ENCODE measurements at places on chromosomes 1 and 21.

- DNase-seq = no peak
Observed at GRCh38 chr1:234206651-234207284, 166.5 kb upstream of the COA6 start.

DNA sequence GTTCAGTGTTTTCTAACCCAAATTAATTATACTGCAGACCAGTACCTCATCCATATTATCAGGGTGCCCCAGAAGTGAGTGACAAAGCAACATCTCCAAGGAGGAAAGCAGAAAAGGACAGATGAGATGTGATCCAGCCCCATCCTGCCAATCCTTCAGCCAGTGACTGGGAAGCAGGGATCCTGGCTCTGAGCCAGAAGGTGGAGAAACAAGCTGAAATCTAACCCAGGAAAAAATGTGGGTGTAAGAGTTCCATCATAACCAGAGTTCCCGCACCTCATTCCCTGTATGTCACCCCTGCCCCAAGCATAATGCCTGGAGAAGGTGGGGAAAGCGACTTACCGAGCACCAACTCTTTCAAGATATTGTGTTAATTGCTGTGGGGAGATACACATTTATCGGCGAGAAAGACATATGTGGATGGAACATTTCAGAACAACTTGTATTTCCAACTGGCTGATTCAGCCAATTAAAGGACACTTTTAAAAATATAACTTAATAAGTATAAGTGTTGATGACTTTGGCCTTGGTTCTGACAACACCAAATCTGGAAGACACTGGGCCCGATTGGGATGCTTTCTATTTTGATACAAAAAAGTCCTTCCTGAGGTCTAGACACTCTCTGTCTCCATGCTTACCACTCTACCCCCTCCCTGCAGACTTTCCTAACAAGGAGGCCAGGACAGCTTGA is 14.9 kb downstream of the PLEKHA6 start:
- no peak for DNase-seq

DNA sequence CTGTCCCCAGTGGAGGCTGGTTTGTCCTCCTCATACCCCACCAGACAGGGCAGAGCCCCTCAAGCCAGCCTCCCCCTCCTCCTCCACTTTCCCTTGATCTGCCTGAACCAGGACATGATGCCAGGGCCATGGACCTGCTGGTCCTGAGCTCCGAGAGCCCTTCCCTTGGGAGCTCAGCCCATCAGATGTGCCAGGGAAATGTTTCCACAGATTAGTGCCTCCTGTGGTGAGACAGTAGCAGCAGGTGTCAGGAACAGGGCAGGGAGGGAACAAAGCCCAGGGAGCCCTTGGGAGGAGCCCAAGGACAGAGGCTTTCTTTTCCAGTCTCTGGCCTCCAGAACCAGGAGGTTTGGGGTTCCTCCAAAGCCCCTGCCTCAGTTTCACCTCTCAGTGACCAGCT is 14.6 kb upstream of the SLC41A1 start:
- DNase-seq = peak; percentile 32

DNA sequence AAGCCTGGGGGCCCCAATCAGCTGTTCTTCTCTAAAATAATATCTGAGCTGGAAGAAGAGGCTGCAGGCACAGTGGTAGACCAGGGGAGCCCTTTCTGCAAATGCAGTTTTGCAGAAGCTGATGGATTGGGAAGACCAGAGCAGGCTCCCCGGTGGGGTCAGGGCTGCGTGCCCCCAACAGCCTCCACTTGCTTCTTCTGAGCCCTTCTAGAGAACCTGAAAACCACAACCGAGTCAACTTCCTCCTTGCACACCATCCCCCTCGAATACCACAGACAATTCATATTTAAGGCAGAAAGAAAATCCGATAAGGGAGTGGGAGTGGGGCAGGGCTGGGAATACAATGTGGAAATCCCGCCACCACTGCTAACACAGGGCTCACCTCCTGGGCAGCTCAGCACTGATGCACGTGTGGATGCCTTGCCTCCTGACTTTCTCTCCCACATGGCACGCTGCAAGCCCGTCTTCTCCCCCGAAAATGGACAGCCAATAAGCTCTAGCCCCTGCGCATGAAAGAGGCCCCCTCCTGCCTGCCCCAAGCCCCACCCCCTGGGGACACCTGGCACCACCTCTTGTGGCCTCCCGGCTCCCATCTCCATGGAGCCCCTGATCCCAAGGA is 25.4 kb upstream of the ALDH4A1 start:
- no peak for DNase-seq

DNA sequence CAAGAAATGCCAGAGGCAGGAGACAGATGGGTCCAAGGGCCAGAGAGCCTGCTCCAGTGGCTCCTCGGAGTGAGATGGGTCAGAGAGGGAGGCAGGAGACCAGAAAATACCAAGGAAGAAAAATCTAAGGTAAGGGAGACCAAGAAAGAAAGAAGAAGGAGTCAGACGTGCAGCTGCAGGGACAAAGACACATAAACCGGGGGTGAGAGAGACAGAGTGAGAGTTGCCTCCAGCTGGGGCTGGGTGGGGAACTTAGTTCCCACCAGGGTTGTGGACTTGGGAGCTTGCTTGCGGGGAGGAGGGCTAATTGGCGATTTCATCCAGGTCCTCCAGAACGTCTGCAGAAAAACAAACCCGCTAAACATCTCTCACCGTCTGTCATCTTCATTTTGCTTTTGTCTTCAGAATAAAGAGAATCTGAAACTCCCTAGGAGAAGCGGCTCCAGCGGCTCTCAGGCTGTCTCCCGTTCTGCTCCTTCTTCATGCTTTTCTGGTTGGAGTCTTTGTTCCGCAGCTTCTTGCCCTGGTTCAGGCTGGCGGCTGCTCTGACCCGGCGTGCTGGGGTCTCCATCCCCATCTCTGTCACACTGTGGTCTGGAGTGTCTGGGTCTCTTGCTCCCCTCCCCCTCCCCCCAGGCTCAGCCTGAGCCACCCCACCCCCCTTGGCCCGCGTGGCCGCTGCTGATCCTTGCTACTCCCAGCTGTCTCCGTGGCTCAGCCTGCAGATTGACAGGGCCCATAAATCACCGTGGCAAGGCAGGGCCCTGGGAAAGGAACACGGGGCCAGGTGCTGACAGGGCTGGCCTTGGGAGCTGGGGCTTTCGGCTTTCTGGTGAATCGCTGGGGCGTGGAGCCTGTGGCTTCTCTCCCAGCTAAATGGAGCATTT is 66.6 kb downstream of the UBIAD1 start:
- DNase-seq = peak; percentile 68

DNA sequence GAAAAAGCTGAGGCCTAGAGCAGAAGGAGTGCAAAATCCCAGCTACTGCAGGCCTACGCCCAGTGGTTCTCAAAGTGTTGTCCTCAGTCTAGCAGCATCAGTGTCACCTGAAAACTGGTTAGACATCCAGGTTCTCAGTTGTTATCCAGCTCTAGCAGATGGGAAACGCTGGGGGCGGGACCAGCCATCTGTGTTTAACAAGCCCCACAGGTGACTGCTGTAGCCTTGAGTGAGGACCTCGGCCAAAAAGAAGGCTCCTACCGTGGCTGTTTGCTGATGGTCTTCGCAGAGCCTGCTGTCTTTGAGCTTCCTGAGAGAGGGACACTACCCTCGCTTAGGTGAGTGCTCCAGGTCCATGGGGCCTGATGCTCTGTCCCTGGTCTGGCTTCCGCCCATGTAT is 69.7 kb downstream of the LRRN2 start:
- no peak for DNase-seq

DNA sequence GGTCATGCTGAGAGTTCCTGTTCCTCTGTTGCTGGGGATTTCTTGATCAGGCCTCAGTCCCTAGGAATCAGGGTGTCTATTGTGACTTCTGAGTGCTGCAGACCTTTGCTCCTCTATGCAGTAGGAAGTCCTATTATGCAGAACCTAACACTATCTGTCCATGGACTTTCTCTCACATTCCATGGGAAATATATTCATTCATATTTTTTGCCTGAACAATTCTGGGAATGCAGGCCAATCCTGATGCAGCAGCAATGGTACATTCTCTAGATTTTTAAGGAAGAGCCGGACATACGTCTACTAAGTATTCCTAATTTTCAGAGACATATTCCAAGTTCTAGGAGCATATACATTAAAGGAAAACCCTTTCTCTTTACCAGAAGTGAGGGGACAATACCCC is 61.1 kb upstream of the C1orf87 start:
- DNase-seq = no peak

GRCh38 chr1:110190282-110190929 is 19.7 kb upstream of the KCNC4 start:
- peak; percentile 26 for DNase-seq

DNA sequence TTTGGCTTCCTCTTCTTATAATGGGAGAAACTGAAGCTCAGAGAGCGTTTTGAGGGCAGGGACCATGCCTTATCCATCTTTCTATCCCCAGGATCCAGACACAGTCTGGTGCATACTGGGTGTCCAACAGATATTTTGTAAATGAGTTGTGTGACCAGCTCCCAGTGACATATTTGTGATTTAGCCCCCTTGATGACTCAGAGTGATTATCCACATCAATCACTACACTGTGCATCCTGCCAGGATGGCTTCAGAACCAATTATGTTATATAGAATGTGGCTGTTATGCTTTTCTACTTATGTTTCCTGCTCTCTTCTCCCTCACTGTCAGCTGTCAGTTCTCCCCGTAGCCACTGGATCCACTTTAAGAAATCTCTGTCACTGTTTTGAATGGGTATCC is 11.3 kb downstream of the OLFML3 start:
- no peak for DNase-seq

GRCh38 chr1:59690171-59690930 is 124.4 kb upstream of the HOOK1 start:
- DNase-seq = no peak

- DNase-seq = no peak
Observed at GRCh38 chr21:33286600-33287456, 20.7 kb downstream of the IL10RB start.

- no peak for DNase-seq
Observed at GRCh38 chr1:87814573-87814972, 485.9 kb downstream of the LMO4 start.

DNA sequence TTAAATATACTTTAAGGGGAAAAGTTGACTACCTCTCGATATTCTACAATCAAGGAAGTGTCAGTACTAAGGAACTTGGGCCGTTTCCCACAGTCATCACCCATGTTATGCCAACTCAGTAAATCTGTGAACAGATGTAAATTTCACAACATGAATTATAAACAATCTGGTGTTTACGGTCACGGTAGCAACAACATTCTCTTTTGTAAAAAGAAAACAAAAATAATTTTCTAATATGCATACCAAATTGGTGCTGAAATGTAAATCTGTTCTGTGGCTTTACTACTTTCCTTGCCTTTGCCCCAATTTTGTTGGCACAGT is 1.2 kb downstream of the SH3GLB1 start:
- no peak for DNase-seq

DNA sequence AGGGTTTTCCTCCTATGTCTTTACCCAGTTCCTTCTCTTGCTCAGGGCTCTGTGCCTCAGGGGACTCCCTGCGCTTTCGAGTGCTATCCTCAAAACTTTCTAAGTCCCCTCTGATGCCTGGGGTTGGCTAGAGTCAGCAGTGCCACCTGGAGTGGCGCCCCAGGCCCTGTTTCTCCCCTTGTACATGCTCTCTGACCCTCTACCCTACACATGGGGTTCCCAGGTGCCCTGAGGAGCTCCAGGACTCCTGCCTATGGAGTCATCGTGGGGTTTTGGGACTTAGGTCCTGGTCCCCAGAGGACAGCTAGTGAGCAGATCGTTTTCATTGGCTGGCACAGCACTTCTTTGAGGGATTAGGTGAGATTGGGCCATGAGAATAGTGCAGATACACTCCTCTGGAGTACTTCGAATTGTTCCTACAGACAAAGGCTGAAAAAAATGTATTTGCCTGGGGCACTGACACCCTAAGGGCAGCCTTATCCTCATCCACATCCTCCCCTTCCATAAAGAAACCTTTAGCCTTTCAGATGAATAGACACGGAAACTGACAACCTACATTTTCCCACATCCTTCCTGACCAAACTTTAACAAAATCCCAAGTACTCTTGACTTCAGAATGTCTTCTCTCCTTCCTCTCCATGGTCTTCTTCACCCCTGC is 41.5 kb downstream of the LGR6 start:
- no peak for DNase-seq

GRCh38 chr1:65724151-65724550 is 68.5 kb upstream of the PDE4B start:
- DNase-seq = peak; percentile 81

DNA sequence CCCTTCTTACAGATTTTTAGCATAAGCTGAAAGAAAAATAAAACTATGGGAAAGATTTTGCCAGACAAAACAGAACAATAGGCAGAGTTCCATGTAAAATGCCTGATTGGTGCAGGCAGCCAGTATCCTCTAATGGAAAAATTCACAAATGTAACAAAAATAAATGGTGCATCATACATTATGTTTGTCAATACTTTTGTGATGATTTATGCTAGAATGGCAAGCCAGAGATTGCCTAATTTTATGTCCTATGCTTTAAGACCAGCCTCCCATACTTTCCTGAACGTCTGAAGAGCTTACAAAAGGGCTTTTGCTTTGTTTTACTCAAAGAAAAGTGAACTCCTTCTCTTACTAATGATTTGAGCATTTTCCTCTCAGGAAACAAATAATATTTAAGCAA is 81.5 kb upstream of the KCNJ15 start:
- no peak for DNase-seq

DNA sequence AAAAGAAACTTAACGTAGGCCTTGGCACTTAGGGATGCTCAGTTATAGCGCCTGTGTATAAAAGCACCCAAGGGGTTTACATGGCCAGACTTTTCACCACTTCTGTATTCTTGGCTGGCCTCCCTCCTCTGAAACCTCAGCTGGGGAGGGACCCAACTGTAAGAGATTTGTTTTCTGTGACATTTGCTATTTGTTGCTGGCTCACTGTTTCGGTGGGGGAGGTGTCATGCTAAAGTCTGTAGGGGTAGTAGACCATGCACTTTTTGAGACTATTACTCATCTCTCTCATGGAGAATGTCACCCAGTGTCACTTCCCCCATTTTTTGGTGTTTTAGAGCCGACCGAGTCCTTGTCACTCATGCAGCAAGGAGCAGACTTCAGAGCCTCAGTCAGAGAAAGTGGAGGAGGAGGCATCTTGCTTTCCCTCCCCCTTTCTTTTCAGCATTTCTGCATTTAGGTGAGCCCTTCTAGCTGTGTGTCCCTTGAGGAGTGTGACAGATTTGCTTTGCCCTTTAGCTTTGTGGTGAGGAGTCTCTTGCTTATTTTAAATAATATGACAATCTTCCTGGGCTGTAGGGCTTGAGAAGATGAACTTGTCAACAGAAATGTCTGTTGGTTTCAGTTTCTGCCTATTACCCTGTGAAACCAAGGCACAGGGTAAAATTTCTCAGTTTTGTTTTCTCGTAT is 160.1 kb downstream of the FASLG start:
- DNase-seq = no peak

GRCh38 chr1:185402930-185403329 is 85.9 kb upstream of the IVNS1ABP start:
- no peak for DNase-seq

DNA sequence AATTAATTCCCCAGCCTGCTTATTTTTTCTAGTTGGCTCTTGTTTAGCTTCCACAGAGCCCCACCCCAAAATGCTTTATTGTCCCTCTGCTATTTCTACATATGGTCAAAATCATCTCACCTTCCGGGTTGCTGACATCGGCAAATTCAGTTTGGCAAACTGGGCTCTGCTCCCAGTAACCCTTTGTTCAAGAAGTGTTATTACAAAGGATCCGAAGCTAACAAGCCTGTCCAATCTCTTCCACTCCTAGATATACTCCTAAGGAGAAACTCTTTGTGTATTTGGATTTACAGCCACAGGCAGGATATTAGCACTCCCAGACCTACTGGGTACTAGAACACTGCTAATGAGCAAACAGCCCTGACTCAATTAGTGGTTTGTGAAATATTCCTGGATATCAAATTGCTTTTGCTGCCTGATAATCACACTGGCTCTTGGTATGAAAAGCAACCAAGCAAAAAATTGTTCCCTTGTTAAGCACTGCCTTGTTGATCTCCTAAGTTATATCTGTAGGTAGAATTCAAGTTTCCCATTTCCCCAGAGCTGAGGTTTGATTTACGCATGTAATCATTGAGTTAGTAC is 4.0 kb downstream of the JUN start:
- peak; percentile 87 for DNase-seq

All from DMS 273 treated with DMSO at 0.1 percent for 48 hours (cell line).